ENCODE measurements at places on chromosomes 5 and 9.

DNA sequence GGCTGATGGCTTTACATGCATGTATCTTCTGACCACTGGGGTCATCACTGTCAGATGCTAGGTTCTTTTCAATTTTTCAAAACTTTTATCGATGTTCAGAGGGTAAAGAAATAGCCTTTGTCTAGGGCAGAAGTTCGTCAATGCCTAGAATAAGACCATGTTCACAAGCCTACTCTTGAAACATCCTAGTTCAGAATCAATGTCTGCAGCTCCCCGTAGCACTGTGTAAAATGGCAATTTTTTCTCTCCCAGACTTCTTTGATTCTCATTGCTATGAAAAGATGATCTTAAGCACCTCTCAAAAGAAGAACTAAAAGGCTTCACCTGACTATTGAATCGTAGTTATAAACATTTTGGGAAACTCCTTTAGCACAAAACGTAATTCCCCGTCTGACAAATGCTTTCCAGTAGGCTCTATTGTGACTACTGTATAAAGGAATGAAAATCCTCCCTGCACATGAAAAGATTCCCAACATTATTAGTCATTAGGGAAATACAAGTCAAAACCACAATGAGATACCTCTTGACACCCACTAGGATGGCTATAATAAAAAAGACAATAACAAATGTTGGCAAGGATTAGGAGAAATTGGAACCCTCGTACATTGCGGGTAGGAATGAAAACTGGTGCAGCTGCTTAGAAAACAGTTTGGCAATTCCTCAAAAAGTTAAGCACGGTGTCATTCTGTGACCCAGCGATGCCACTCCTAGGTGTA, 263.5 kb downstream of the ARHGAP26 start:
- no peak for DNase-seq

- peak; percentile 76 for DNase-seq
Observed at GRCh38 chr9:35604578-35605350, at the start of gene TESK1. TSS of gene TESK1 (plus strand) at chr9:35605262. CDS start at chr9:35605620, 358 bp downstream.

DNA sequence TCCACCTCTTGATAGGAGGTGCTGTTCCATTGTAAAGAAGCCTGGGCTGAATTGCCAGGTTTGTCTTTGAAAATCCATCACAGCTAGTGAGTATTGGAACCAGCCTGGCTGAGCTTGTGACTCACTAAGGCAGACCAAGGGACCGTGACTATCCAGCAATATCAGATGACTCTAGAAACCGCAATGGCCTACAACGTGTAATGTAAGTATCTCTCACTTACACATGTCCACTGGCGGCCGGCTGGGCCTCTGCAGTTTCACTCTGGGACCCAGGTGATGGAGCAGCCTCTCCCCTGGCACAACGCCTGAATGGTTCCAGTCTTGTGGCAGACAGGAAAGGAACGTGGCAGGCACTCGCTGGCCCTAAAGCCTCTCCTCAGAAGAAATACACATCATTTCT, 3.1 kb upstream of the HRH2 start:
- DNase-seq: no peak

DNA sequence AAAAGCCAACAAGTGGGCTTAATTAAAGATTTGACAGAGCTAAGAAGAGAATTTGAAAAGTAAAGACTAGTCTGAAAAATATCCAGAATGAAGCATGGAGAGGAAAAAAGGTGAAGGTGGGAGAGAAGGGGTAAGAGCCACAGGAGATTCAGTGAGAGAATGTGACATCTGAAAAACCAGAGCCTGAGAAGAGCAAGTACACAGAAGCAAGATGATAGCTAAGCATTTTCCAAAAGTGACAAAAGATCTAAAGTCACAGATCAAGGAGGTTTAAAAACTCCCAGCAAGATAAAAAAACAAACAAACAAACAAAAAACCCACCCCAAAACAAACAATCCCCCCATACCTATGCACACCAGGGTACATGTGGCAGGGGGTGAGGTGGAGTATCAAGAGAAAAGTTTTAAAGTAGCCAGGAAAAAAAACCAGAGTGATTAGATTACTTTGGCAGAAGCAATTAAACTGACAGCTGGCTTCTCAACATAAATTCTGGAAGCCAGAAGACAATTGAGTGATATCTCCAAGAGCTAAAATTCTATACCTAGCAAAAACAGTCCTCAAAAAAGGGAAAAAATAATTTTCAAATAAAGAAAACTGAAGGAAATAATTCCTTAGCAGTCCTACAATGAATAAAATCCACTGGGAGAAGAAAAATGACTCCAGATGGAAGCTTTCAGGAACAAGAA, 111.4 kb downstream of the RAPGEF6 start:
- no peak for DNase-seq

- no peak for DNase-seq
Observed at GRCh38 chr9:36441966-36442365, 41.9 kb upstream of the RNF38 start.

GRCh38 chr5:167623354-167623753, 668.1 kb upstream of the WWC1 start:
- no peak for DNase-seq

GRCh38 chr5:105924366-105924765, 1746.4 kb downstream of the EFNA5 start:
- DNase-seq: no peak

- DNase-seq: no peak
Observed at GRCh38 chr9:125434986-125435775, 173.6 kb downstream of the GAPVD1 start.

DNA sequence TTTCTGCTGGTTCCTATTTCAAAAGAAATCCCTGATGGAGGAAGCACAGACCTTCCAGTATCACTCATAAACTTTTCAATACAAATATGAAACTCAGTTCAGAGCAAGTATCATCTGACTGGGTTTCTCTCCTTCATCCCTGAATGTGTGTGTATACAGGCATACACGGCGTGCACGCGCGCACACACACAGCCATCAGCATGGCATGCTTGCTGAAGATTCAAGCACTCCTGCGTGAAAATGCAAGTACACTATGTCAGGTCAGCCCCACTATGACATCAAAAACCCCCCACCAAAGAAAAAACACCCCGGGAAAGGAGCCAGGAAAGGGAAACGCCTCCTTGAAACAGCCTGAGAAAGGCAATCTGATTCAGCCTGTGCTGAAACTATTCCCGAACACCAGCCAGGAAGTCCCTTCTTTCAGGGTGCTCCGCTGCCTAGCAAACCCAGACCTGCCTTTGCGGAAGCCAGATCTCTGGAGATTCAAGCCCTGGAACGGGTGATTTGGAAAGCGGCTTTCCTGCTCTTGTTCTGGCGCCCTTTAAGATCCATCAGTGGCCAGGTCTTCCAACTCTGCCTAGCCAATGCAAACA, 831 bp downstream of the KLHL3 start:
- no peak for DNase-seq

DNA sequence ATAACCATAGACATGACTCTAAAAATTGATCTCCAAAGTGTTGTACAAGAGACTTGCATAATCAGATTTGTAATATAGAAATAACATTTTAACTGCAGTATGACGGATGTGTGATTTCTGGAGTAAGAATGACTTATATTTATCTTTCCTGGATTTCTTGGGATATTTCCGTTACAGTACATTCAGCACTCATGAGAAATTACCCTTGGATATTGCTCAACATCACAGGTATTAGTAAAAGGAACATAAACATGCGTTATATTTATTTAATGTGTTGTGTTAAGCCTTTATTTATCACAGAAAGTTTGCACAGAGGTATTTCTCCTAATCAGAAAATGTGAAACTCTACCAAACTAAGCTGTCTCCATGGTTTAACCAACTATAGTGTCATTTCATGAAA, 1823.9 kb upstream of the C9orf72 start:
- DNase-seq: no peak

All from stimulated activated CD4-positive, alpha-beta T cell treated with anti-CD3 and anti-CD28 coated beads, Interleukin-2, amount 100 ng/mL, for 4 hours (primary cell).